ENCODE measurements at places on chromosomes 7 and 10.

DNA sequence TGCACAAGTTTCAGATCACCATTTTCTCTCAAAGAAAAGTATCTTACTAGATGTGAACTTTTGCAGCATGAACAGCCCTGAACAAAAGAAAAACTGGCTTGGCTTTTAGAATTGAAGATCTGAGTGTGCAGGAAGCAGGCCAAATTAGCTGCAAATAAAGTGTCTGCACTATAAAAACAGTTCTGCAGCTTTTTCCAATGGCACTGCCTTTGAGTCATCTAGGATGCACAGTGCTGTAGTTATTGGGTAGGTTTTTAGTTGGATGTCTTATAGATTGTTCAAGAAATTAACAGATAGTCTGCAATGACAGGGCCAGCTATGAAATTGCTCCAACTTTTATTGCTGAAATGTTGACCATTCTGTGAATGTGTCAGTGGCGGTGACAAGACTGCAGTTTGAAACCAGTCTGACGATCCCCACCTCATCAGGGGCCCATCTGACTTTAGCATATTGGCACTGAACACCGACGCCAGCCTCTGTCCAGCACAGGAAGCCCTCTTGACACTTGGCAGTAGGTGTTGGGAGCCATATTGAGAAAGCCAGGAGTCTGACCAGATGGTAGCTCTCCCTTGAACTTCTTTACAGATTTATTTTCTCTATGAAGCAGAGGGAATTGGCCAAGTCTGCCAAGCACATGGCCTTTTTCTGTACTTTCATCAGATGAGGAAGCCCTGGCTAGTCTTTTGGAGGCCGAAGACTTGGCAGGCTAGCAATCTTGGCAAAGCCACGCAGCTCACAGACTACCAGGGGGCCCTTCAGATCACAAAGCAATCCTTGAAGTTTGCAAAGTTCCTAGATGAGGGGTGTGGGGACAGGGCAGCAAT, 490.6 kb downstream of the NEBL start:
- DNase-seq: no peak

GRCh38 chr7:122858320-122858719, 27.9 kb downstream of the CADPS2 start:
- no peak for DNase-seq

DNA sequence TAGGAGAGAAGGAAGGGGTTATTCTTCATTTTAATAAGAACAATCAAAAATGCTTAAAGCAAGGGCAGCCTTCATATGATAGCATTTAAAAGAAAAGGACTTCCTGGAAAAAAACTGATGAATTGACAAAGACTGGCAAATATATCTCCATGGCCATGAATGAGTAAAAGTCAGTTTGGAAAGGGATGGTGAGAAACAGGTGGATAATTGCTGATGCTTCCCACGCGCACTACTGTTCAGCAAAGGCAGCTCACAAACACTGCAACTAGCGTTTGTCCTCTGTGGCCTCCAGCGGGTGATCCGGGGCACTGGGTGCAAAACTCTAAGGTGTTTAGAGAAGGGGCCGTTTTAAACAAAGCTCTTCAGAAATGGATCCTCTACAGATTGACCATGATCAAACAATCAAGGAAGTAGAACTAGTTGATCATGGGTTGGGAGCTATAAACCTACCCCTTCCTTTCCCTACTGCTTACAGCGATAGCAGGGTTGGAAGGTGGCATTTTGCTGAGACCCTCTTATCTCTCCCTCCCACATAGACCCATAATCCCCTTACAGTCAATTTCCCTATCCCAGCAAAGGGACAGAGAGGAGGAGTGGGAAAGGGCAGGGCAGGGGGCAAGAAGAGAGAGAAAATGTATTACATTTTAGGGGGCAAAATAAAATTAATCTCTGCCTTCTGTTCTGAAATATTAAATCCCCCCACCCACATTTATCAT, 53.8 kb downstream of the SMURF1 start:
- DNase-seq: no peak

DNA sequence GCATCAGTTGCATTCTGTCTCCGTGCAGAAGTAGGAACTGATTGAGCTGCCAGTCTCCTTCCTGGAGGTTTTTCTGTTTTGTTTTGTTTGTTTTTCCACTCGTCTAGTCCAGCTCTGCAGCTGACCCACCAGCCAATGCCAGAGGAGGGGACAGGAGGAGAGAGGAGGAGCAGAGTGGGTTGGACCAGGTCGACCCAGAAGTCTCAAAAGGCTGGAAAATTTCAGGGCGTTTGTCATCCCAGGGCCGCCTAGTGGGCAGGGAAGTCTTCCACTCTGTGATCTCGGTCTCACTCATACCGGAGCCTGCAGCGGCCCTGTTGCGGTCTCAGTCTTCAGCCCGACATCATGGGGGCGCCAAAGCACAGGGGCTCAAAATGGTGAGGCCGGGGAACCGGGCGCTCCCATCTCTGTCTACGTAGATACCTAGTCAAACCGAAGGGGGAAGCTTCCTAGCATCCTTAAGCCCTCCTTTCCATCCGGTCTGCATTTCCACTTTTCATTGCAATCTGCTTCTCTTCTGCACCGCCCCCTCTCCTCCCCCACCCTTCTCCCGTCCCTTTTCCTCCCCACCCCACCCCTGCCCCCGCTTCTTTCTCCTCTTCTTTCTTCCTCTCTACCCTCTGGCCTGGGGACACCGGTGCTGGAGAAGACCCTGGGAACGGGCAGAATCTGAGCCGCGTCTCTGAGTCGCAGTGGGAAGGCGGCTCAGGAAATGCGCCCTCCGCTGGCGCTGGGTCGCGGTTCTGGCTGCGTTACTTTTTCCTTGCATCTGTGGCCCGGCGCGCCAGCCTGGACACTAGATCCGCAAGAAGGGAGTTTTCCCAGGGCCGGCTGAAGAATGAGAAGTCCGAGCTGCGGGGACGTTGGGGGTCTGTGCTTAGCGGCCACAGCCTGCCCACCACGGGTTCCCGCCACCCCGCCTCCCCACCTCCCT, 16.2 kb upstream of the PAX2 start:
- DNase-seq: no peak

DNA sequence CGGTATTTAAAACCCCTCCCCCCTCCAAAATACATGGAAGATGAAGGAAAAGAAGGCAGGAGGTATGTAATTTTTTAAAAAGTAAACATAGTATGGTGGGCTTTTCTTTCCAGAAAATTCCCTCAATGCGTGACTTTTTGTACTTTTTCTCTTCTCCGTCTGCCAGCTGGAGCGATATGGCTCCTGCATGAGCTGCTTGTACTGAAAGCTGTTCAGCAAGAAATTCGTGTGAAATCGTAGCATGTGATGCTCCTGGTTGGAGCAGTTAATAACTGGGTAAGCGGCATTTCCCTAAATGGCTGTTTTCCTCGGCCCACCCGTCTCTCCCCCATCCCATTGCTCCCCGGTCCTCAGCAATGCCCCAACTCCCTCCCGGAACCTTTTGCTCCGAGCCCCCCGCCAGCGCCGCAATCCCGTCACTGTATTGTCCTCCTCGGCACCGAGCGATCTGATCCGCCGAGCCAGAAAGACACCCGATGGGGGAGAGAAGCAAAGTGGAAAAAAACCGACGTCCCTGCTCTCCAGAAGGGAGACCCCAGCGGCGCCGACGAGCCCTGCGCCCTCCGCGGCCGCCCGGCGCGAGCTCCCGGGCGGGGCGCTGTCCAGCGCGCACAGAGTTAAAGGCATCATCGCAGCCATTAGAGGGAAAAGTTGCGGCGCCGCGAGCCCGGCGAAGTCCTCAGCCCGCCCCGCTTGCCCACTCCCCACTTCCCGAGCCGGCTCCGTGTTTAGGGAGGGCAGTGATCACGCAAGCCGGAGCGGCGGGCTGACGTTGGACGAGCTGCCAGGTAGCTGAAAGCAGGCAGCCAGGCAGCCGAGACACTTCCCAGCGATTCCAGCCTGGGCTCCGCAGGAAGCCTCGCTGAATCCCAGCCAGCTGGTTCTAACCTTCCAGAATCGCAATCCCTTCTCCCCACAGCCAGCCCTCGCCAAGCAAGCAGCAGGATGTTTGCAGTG, at the start of gene VSTM2A:
TSS of gene VSTM2A (plus strand) at position 707 of the 957 bp plus-strand sequence. CDS start 356 bp downstream, outside the sequence.
- DNase-seq: no peak

DNA sequence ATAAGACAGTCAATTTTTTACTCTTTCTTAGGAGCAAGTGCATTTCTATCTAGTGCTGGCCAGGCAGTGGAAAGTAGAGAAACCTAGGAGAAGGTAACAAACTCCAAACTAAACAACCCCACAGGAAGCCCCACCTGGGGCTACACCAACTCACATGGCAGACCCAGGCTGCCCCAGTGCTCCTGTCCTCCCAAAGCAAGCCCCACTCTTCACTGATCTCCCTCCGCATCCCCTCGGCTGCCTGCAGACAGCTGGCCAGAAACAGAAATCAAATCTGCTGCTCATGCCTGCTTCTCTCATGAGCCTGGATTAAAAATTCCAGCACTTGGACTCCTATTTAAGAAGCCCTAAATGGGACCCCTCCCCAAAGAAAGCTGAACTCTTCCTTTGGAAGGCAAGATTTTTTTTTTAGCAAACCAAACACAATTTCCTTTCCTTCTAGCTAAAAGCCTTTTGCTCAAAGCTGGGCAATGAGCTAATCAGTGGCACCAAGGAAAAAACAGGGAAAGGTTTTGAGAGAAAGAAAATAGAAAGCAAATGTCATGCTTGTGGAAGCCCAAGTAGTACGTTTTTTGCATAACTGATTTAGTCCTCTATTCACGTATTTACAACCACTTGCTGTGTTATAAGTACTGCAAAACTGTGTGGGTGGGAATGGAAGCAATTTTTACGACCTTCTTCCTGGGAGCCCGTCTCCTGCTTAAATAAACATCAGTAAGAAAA, 10.8 kb downstream of the PDE1C start:
- no peak for DNase-seq

DNA sequence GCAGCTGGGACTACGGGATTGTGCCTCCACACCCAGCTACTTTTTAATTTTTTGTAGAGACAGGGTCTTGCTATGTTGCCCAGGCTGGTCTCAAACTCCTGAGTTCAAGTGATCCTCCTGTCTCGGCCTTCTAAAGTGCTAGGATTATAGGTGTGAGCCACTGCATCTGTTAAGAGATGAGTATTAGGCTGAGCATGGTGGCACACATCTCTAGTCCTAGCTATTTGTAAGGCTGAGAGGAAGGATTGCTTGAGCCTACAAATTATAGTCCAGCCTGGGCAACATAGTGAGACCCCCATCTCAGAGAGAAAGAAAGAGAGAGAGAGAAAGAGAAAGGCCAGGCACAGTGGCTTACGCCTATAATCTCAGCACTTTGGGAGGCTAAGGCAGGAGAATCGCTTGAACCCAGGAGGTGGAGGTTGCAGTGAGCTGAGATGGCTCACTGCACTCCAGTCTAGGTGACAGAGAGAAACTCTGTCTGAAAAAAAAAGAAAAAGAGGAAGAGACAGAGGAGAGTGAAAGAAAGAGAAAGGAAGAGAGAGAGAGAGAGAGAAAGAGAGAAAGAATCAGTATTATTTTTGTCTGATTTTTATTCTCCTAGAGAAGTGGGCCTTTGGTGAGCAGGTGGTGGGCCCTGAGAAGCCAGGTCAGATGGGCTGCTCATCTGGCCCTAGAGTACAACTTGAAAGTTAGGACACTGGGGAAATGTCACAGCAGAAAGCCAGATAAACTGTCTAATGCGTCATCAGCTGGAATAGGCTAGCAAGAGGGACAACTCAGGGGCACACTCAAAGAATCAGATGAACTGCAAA, 58.2 kb upstream of the ZRANB1 start:
- no peak for DNase-seq

DNA sequence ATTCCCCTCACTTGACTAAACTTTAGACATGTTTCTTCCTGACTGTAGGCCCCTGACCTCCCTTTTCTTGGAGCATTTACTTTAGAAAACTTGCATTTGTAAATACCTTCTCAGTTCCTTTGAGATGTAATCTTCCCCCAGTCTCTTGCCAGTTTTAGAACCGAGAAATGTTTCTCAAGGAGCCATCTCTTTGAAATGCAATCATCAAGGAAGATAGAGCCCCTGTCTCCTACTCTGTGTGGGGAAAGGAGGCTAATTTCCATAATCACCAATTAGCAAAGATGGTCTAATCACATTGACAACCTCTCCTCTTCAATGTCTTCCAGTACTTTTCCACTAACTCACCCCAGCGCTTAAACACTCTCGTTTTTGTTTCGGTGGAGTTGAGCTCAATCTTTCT, 70.0 kb upstream of the SMIM30 start:
- no peak for DNase-seq

DNA sequence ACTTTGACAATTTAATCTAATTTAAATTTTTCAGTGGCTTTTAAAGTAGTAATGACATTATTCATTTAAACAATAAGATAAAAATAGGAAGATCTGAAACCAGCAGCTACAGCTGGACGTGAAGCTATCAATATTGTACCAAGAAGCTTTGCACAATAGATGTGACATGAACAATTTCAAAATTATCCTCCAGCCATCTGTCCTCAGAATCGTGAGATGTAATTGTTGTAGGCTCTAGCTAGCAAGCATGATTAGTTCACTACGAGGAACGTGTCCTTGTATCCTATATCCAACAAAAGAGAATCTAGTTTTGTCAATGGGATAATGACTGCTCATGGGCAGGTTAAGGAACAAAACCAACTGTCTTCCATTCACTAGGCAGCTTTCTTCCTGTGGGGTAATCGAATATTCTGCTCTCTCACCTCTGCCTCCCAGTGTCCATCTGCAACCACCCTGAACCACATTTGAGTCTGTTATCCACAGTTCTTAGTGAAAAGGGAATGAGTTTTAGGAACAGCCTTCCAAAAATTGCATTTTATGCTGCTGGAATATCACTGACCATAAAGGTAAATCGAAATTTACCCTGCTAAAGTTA, 247.3 kb downstream of the PARD3 start:
- DNase-seq: no peak

DNA sequence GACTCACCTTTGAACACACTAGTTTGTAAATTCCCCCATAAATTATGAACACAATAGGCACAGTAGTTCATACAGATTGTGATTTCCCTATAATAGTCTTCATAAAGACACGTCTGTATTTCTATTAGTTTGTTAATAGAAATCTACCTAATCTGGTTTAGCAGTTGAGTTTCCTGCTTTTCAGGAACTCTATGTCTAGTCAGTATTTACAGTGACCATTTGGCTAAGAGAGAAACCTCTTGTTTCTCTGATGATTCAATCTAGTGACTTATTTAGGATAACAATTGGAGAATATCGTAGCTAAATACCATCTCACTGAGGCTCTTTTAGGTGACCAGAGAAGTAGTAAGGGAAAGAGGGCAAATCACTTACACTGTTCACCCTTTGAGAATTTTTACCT, 5.9 kb upstream of the HERPUD2 start:
- DNase-seq: no peak

- DNase-seq: no peak
Measured at GRCh38 chr7:128858380-128859231, 4.0 kb upstream of the ATP6V1F start.

GRCh38 chr7:46291601-46292150, 370.6 kb upstream of the IGFBP3 start:
- DNase-seq: no peak

GRCh38 chr7:95976369-95977060, 204.2 kb downstream of the DYNC1I1 start:
- no peak for DNase-seq

All from activated naive CD4-positive, alpha-beta T cell (primary cell).